ENCODE measurements at places on chromosomes 4 and X.

DNA sequence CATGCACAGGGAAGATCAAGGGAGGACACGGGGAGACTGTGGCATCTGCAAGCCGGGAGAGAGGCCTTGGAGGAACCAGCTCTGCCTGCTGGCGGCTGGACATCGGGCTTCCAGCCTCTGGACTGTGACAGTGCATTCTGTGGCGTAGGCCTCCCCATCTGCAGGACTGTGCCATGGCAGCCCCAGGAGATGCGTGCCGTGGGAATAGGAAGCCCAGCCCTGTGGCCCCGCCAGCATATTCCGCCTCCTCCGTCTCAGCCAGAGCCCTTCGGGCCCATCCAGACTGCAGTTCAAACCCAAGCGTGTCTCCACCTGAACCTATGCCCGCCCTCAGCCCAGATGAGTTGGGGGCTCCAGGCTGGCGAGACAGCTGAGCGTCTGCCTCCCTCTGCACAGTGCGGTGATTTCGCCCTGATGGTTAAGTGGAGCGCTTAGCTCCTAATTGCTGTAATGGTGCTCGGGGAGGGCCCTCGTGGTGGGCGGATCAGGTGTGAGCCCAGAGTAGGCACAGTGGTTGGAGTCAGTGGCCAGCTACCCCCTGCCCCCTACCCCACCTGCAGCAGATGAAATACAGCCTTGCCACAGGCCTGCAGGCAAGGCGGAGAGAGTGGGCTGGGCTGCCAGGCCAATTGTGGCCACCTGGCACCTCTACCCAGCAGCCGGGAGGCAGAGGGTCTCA lies 133.9 kb downstream of the HMX1 start:
- no peak for DNase-seq

DNA sequence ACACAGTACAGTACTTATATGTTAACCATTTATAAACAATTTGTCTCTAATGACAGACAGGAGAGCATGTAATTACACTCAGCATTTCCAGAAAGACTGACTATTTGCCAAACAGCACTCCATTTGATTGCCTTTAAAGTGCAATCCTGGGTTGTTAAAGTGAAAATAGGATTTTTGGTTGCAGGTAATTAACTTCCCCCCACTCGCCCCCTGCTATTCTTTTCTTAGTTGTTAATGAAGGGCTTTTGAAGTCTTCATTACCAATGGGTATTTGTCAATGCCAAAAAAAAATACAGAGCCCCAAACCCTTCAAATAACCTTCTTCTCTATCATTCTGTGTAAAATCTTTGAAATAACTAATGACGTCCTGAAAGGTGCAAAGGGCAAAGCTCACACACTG lies 825.6 kb downstream of the STPG2 start:
- DNase-seq, result no peak

DNA sequence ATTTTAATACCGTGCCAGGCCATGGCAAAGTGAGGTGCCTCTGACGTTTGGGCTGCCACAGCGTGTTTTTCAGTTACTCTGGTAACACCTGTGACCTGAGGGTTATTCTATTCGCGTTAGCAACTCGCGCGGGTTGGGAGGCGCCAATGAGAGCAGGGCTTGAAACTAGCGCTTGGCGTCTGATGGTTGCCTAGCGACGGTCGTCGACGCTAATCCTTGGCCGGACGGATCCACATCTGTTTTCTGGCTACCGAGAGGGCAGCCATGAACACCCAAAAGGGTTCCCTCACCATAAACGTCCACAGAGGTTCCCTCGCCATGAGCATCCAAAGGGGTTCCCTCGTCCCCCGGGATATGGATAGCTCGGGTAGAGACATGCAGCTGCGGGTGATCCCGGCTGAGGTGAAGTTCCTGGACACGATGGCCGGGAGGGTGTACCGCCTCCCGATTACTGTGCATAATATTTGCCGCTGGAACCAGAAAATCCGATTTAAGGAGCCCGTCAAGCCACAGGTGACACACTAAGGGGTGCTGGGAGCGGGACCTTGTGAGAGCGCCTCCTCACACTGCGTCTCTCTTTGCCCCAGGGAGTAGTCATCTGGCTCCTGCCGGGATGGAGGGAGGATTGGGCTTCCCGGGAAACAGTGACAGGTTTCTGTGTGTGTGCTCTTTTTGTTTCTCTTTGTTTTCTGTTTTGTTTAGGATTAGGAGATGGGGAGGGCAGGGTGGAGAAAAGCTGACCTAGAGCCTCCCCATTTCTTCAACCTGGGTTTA lies at the start of gene CFAP47:
CFAP47 (plus strand) TSS at position 199 of the 774 bp plus-strand sequence; CDS start at position 265, 66 bp downstream.
- DNase-seq, result peak; percentile 42

DNA sequence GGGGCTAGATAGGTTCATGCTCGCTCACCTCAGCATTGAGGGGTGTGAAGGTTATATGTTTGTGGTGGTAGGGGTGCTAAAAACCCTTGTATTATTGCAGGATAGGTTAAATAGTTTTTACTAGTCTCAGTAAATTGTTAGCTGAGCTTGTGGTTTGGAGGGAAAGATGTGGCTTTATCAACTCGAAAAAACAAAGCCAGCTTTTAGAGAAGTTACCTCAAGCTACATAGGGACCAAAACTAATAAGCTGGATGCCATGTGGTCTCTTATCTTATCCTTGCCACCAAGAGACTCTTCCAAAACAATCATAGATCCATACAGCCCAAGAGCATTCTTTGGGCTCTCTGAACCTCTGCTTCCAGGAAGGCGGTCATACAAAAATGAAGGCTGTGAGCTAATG lies 29.2 kb downstream of the MSN start:
- peak; percentile 86 for DNase-seq

DNA sequence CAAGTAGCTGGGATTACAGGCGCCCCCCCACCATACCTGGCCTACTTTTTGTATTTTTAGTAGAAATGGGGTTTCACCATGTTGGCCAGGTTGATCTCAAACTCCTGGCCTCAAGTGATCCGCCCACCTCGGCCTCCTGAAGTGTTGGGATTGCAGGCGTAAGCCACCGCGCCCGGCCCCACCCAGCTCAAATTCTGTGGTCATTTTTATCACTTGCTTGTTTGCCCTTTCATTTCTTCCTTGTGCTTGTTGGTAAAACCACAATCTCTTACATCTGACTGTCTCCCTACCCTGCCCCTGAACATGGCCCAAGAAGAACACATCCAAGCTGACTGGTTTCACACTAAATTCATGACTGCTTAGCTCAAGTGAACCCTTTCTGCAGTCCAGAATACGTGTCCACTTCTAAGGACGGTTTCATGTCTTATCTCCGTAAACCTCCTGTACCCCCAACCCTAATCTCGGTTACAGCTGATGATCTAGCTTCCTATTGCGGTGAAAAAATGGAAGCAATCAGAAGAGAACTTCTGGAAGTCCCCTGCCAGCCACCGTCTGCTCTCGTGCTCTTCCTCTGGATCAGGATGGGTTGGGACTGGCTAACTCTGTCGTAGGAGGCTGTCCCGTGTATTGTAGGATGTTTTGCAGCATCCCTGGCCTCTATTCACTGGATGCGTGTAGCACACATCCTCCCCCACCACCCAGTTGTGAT lies 5.4 kb upstream of the RS1 start:
- peak; percentile 90 for DNase-seq

DNA sequence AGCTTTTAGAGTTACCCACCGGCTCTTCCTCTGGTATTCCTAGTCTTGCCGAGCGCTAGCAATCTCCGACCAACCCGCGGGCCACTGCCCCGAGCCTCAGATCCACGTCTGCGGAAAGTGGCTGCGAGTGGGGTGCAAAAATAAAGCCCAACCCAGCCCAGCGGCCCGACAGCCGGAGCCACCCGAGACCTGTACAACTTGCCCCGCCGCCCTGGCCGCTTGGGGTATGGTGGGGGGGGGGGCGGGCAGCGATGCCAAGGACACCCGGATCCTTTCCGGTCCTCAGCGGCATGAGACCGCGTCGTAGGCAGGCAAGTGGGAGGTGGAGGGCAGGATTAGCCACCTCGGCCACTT lies 1.6 kb downstream of the SLITRK4 start:
- no peak for DNase-seq

DNA sequence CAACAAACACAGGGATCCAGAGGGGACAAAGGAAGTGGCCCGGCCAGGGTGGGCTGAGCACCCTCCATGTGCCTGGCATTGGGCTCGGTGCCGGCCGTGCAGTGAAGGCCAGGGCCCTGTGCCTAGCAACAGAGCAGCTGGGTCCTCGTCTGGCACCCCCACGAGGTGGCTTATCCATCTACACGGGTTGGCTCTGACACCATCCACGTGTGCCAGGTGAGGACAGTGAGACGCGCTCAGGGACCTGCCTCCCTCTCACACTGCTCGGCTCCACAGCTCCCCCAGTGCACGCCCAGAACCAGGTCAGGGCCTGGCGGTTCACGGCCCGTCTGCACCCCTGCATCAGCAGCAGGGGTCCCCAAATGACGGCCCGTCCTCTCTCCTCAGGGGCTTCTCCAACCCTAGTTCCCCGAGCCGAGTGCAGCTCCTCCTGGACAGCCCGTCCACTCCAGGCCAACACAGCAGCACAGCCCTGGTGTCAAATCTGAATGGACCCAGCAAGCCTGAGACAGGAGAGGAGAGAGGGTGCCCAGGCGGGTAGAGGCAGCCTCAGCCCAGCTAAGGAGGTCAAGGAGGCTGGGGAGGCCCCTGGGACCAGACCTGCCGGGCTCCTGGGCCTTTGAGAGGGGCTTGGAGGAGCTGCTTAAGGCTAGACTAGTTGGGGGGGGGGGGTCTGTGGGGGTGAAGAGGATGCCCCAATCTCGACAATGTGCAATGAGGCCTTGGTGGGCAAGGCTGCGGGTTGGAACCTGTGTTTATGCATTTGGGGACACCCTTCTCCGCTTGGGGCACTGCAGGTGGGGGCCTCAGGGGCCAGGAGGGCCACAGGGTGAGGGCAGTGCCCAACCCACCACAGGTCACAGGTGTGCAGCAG lies 113.6 kb downstream of the FAM53A start:
- no peak for DNase-seq

- DNase-seq, result no peak
These were observed 641.9 kb upstream of the NR3C2 start for GRCh38 chr4:149084144-149084543.

- DNase-seq, result peak; percentile 5
These were observed 900 bp upstream of the MTMR1 start for GRCh38 chrX:150692296-150692695.

DNA sequence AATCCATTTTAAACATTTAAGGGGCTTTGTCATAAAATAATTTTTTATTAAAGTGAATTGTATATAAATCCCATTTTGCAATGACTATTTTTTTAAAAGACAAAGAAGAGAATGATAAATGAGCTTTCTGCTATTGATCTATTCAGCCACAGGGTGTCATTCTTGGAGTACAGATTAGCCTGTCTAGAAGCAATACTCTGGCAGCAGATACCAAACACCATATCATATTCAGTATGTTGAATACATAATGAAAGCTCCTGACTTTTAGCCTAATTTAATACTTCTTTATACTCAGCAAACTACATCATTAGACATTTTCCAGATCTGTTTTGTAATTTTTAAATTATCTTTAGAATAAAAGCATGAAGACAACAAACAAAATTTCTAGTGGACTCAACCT lies 496.3 kb downstream of the PDGFC start:
- peak; percentile 79 for DNase-seq

DNA sequence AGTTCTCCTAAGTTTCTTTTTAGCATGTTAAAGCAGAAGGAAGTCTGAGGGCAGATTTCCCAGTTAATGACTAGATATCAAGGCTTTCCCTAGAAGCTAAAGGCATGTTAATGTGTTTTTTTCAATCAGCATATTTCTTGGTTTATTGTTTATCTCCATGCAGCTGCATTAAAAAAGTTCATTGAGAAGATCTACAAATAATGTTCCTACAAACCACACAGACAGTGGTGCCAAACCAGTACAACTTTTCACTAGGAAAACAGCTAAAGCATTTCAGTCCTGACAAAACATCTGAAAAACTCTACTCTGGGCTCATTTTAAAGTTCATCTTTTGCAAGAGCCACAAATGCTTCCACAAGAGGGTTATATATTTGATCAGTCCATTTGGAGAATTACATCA lies 320.0 kb downstream of the ADGRL3 start:
- no peak for DNase-seq

GRCh38 chrX:47222751-47223350 lies 4.4 kb downstream of the CDK16 start:
- no peak for DNase-seq

- DNase-seq, result no peak
These were observed 35.3 kb downstream of the ARAP2 start for GRCh38 chr4:36208893-36209473.
